Endothelial cell of umbilical vein (primary cell): ENCODE measurements at places on chromosomes 16 and 17.

DNA sequence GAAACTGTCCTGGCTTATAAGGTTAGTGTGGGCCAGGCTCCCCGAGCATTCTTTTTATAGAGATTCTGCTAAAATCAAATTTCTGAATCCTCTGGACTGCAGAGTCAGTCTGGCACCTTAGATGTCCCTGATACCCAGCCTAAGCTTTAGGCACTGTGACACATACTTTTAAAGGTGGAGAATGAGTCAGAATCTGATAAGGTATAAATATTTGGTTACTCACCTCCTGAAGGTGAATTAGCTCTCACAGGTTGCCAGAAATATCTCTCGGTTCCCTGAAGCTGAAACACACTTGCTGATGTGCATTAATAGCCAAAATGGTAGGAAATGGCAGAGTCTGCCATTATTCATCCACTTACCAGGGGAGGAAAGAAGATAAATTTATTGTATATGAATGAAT lies 446.9 kb downstream of the UTP18 start:
- DNase-seq, result no peak

DNA sequence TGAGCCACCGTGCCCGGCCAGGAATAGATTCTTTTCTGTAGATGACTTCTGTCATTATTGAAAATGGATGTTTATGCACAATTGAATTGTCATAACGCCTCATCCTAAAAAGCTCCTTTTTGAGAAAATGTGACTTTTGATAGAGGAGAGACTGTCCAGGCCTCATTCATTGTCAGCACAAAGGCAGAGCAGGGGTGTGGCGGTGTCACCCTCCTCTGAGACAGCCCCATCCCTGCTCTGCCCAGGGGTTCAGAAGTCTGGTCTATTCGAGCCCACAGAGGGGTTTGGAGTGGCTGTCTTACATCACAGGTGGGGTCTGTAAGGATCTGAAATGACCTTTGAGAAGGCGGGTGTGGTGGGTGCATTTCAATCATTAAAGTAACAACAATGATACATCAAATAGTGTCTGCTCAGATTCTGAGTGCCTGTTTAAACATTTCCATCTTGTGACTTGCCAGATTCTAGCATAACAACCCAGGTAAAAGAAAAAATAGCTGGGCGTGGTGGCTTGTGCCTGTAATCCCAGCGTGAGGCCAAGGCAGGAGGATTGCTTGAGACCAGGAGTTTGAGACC lies 161.0 kb downstream of the SEC14L1 start:
- no peak for DNase-seq

GRCh38 chr17:82019690-82020571 lies 2.7 kb downstream of the CENPX start:
- peak; percentile 39 for DNase-seq

DNA sequence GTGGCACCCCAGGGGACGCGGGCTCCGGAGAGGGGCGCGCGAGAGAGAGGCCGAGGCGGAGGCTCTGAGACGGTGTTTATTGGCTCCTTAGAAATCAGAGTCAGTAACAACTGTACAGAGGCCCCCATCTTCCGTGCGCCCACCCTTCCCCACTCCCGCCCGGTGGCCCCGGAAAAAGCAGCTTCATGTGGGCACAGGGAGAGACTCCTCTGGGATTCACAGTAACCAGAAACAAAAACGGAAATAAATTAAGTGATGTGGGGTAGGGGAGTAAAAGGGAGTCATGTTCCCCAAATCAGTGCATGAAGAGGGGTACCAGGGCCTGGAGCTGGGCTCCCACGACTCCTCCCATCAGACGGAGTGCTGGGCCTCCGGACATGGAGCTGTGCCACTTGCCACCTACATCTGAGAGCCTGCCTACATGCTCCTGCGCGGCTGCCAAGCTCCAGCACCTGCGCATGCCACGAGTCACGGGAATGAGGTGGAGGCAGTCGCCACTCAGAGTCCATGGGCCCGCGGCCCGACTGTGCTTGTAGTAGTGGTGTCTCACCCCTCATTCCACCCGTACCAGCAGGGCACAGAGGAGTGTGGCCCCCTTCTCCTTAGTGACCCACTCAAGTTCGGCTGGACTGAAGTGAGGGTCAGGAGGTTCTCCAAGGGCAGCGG lies 543 bp upstream of the GPS2 start:
- no peak for DNase-seq

GRCh38 chr17:77317091-77317750 lies 176.5 kb downstream of the SEC14L1 start:
- DNase-seq, result peak; percentile 16
